Activated CD4-positive, alpha-beta T cell treated with anti-CD3 and anti-CD28 coated beads, Interleukin-2, Interleukin-6, amounts not matched to agents 100 ng/mL and 50 ng/mL, durations not matched to agents 16 hours and 8 hours (primary cell): ENCODE measurements at places on chromosomes 16 and 17.

DNA sequence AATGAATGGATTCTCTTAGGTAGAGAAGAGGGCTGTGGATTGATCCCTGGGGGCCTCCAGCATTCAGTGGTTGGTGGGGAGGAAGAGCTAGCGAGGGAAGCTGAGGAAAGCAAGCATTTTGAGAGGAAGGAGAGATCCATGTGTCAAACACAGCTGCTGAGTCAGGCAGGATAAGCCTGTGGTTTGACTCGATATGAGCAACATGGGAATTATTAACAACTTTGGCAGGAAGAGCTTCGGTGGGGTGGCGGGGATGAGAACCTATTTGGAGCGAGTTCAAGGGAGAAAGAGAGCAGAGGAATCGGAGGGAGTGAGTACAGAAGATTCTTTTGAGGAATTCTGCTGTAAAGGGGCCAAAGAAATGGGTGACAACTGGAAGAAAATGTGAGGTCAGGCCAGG is 59.5 kb upstream of the CDC42EP4 start:
- no peak for DNase-seq

DNA sequence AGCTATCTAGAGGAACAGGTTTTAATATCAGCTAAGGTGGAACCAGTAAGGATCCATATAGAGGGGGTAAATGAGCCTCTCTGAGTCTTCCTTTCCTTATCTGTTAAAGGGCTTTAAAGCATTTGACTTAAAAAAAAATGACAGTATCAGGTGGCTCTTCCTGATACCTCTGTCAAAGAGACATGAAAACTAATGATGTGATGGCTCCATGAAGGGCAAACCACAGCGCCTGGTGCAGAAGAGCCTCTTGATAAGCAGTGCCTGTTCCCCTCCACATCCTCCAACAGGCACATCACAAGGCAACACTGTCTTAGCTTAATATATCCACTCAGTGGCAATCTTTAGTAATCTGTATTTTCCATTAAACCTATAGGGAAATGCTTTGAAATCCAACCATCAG is 68.9 kb downstream of the USP31 start:
- no peak for DNase-seq

- DNase-seq = no peak
These were observed 40.0 kb downstream of the TBC1D16 start for GRCh38 chr17:79995696-79996095.

DNA sequence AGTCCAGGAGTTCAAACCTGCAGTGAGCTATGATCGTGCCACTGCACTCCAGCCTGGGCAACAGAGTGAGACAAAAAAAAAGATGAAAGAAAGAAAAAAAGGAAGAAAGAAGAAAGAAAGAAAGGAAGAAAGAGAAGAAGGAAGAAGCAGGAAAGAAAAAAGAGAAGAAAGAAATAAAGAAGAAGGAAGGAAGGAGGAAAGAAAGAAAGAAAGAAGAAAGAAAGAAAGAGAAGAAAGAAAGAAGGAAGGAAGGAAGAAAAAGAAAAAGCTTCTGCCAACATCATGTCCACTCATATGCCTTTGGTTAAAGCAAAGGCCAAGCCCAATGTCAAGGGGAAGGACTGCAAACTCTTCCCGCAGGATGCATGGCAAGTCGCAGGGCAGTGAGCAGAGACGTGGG is 143.2 kb downstream of the IRX3 start:
- no peak for DNase-seq

GRCh38 chr17:7982173-7982572 is 20.2 kb upstream of the GUCY2D start:
- peak; percentile 28 for DNase-seq

GRCh38 chr17:77540975-77541374 is 400.2 kb downstream of the SEC14L1 start:
- DNase-seq = no peak

DNA sequence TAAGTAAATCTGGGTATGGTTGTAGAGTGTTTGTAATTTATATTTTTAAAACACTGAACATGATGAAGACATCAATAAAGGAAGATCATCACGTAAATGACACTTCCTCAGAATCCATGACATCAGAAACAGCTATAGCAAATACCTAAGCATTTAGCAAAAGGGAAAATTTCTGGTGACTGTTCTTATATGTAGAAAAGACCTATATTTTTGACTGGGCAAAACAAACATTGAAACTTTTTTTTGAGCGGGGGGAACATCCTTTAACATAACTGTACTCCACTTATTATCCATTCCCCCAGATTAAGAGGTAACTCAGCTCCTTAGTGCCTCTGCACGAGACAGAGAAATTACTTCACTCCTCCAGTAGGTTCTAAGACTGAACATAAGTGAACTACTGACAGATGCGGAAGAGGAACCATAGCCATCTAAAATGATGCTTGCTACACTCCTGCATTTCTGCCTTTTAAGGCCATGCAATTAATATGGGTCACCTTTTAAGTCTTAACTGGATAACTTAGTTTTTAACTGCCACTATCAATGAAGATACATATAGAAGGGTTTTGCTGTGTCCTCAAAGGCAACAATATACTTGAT is 9.4 kb downstream of the CRYBA1 start:
- DNase-seq = no peak

DNA sequence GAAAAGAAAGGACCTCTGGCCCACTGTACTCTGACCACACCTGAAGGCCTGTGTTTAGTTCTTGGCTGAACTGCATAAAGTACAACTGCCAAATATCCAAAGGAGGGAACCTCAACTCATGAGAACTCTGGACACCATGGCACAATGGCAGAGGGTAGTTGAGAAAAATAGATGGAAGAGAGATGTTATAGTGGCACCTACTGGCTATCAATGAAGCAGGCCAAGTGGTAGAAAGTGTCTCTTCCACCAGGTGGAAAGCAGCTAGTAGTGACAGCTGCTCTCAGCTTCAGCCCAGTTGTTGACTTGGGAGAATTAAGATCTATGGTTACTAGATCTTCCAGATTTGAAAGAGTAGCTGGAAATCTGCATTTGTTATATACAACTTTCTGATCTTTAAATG is 3.2 kb downstream of the MED31 start:
- DNase-seq = no peak

GRCh38 chr16:23318639-23319038 is 16.5 kb downstream of the SCNN1B start:
- no peak for DNase-seq

DNA sequence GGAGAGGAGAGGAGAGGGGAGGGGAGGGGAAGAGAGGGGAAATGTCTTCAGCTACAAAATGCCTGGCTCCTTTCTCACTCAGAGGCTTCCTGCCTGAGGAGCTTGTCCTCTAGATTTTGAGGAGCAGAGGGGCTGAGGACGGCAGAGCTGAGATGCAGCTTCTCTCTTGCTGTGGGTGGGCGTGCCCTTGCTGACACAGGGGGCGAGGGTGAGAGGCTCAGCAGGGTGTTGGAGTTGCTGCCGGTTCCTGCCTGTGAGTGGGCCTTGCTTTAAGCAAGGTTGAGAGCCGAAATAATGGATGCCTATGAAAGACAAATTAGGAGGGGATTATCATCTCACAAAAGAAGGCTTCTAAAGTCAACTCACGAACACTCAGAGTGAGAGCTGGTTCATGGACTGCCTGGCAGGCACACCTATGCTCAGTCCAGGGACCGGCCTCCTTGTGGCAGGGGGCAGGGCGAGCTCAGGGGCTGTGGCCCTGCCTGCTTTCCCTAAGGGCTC is 215.6 kb downstream of the MSI2 start:
- DNase-seq = no peak
